ENCODE measurements at places on chromosomes 1 and 21. TPM values are rescaled to one million over a fixed set of nuclear protein-coding genes. Genes with fewer than 3 reads are reported as not detected.

NPR1 gene
- polyA plus RNA-seq: 0.22 TPM

CD5L gene
- not detected for polyA plus RNA-seq

HEYL gene
- polyA plus RNA-seq: 3.4 TPM

C4BPB gene
- polyA plus RNA-seq: 27.3 TPM

CFHR3 gene
- not detected for polyA plus RNA-seq

GBP6 gene
- polyA plus RNA-seq: 0.27 TPM

LRRC53 gene
- polyA plus RNA-seq: not detected

DIO1 gene
- polyA plus RNA-seq: 0.44 TPM

SPATA1 gene
- polyA plus RNA-seq: 0.79 TPM

C8B gene
- 0.45 TPM for polyA plus RNA-seq

RYR2 gene
- polyA plus RNA-seq: 0.70 TPM

SLC1A7 gene
- 8.6 TPM for polyA plus RNA-seq

NBPF8 gene
- 2.9 TPM for polyA plus RNA-seq

ATP1A2 gene
- polyA plus RNA-seq: 0.22 TPM

TBX15 gene
- 0.18 TPM for polyA plus RNA-seq

STUM gene
- polyA plus RNA-seq: 1.1 TPM

MROH9 gene
- polyA plus RNA-seq: not detected

TMEM82 gene
- 25.3 TPM for polyA plus RNA-seq

ICOSLG gene
- polyA plus RNA-seq: 0.89 TPM

GBP7 gene
- polyA plus RNA-seq: not detected

SPRR2B gene
- polyA plus RNA-seq: not detected

PGLYRP4 gene
- not detected for polyA plus RNA-seq

HTR6 gene
- polyA plus RNA-seq: 0.01 TPM

IL20 gene
- not detected for polyA plus RNA-seq

DNASE2B gene
- 0.18 TPM for polyA plus RNA-seq

SLAMF7 gene
- 5.1 TPM for polyA plus RNA-seq

KAZN gene
- 4.1 TPM for polyA plus RNA-seq

FAM131C gene
- polyA plus RNA-seq: 0.45 TPM

TSPAN1 gene
- 22.7 TPM for polyA plus RNA-seq

AGMAT gene
- 66.5 TPM for polyA plus RNA-seq

SPATA17 gene
- not detected for polyA plus RNA-seq

SHE gene
- polyA plus RNA-seq: 0.67 TPM

ANKRD34A gene
- polyA plus RNA-seq: 0.54 TPM

TSSK3 gene
- 0.45 TPM for polyA plus RNA-seq

PKLR gene
- 69.0 TPM for polyA plus RNA-seq
